LoVo (cell line): ENCODE measurements at places on chromosomes 2 and 18.

DNA sequence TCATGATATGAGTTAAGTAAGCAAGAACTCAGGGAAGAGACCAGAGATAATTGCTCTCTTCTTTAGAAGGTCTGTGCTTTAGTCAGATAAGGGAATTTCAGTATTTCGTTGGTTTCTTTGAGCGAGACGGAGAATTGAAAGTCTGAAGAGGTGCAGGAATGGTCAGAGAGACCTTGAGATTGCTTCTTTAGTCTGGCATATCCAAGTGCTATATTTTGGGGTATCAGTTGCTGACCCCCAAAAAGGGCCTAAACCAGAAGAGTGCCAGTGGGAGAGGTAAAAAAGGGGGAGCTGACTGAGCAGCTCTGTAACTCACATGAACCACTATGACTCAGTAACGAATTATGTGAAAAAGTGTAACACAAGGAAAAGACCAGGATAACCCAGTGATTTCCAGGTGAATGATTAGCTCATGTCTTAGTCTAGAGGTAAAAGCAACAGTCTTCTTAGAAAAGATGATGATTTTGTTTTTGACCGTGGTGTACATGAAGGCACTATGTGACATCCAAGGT, 932.9 kb downstream of the TDRD15 start:
- no peak for DNase-seq

GRCh38 chr18:24227977-24228666, 89.3 kb downstream of the CABYR start:
- DNase-seq, result no peak

DNA sequence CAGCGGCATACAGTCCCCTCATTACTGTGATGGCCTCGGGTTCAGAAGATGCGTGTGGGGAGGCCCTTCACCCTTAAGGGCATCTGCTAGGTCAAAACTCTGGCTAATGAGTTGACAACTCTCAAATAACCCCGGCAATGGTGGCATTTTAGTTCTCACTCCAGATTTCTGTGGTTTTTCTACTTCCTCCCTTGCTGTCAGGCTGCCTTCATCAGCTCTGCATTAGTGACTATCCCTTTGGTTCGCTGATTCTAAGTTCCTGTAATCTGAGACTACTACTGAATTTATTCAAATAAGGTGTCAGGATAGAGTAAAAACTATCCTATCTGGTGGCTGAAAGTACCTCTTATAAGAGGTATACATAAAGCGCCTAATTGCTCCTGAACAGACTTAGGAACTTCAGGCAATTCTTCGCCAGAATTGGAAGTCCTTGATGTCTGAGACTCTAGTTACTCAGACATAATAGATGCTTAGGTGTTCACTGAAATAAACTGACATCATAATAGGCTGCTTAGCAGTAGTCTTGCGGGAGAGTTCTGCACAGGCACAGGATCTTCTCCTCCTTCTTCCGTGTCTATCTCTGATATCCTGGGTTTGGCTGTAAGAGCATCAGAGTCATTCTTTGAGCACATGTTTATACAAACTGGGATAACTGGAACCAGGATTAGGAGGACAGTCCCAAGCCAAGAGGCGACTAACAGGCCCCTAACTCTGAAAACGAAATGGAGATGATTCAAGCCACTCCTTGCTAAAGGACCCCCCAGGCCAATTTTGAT, 194.5 kb downstream of the DNER start:
- DNase-seq, result no peak

- DNase-seq, result no peak
Measured at GRCh38 chr18:59359576-59359952, 499 bp upstream of the LMAN1 start.

DNA sequence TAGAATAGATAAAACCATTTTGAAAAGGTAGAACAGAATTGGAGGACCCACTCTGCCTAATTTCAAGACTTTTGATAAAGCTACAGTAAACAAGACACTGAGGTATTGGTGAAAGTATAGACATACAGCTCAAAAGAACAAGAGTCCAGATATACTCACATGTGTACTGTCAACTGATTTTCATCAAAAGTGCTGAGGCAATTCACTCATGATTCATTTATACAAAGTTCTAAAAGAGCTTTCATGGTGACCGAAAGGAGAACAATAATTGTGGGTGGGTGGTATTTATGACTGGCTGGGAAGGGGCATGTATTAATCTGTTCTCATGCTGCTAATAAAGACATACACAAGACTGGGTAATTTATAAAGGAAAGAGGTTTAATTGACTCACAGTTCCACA, 7.3 kb downstream of the MAP4K3 start:
- no peak for DNase-seq
